Esophagus muscularis mucosa (tissue), 4 donors: ENCODE measurements at places on chromosomes 3 and 15. TPM values are rescaled to one million over a fixed set of nuclear protein-coding genes. Genes with fewer than 3 reads are reported as not detected.
A peak's percentile ranks its signal among the peaks of the same experiment; 100 is the strongest.

Gene CFAP44
- 2.7 TPM for total RNA-seq

Gene ISLR
- 204 TPM for total RNA-seq

GRCh38 chr3:183809270-183809669 lies 16.1 kb downstream of the MAP6D1 start:
- no peak for DNase-seq

DNA sequence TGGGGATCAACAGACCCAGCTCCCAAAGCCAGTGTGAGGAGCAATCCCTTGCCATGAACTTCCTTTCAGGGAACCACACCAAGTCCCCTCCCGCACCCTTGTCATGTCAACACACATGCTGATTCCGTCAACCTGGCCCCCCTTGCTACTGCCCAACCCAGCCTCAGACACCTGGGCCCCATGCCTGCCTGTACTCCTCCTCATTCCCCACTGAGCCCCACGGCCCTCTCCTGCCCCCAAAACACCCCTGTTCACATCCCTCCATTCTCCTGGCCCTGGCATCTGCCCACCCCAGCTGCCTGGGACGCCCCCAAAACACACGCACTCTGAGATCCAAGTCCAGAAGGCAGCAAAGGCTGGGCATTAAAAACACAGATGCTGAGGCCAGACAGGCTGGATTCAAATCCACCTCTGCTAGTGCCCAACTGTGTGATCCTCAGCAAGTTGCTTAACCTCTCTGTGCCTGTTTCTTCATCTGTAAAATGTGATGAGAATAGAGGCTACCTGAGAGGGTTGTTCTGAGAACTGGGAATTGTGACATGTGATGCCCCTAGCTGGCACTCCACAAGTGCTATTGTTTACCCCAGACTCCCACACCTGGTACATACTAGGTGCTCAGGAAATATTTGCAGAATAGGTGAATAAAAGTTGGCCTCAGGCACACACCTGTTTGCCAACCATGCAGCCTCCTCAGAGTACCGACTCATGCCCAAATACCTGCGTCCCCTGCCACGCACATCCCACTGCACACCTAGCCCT lies 2.3 kb downstream of the PLXND1 start:
- DNase-seq: no peak

DNA sequence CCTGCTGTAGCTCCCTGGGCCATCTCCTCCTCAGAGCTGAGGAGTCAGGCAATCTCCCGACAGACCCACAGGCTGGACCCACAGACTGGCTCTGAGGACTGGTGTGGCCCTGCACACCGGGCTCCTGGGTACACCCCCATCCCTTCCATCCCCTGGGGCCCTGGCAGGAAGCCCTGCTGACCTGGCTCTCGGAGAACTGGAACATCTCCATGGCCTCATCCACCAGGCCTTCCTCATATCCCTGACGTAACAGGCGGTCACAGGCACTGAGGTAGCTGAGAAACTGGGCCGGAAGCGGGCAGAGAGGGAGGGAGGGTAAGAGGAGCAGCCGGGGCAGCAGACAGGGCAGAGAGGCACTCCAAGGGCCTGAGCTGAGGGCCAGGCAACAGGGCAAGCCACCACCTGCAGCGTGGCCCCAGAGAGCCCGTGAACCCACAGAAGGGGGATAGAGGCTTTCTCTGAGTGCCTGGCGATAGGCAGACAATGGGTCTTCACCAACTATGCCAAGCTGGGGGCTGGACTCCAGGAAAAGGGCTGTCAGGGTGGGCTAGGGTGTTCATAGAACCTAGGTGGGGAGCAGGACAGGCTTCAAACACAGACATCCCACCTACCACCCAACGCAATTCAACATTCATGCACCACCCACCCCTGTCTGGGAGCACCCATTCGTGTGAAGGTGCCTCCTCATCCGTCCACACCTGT lies 17.9 kb downstream of the KBTBD13 start:
- no peak for DNase-seq

- DNase-seq: no peak
Measured at GRCh38 chr3:72401005-72401545, 447.2 kb downstream of the SHQ1 start.

DNA sequence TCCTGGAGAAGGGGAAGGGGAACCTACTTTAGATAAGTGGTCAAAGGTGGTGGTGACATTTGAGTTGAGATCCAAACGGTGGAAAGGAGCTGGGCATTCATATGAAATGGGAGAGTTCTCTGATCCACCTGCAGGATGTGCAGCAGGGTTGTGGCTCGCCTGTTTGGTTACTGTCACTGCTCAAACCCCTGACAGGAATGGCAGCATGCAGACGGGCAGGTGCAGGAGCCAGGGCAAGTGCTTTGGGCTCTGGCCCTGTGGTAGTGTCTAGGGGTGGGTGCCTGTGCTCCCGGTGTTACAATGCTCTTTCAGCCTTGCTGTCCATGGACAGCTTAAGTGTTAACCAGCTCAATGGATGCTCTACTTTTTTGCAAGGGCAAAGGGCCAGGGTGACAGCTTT lies 18.5 kb downstream of the PAQR9 start:
- DNase-seq: peak; percentile 57

DNA sequence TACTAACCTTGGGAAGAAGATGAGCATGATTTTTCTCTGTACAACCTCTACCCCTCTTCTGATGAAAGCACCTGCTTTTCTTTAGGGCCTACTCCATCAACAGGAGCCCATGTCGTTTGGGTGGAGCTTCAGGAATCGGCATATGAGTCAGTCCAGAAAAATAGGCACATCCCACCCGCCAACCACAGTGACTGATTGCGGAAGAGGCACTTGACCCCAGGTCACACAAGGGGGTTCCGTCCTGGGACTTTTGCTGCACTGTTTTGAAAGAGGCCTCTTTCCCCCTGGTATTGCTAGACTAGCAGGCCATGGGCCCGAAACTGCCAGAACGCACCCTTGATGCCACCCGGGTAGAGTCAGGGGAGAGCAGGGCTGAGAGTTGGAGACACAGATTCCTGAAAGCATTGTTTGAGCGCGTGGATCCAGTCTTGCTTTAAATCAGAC lies 19.3 kb upstream of the NRROS start:
- no peak for DNase-seq
